Activated naive CD8-positive, alpha-beta T cell treated with anti-CD3 and anti-CD28 coated beads for 36 hours (primary cell): ENCODE measurements at places on chromosomes 16 and 17. TPM values are rescaled to one million over a fixed set of nuclear protein-coding genes. Genes with fewer than 3 reads are reported as not detected.

- no peak for DNase-seq
Observed at GRCh38 chr17:41456204-41456603, 11.0 kb downstream of the KRT32 start.

- DNase-seq: peak; percentile 45
Observed at GRCh38 chr17:30336369-30337171, 2.7 kb upstream of the TMIGD1 start.

DNA sequence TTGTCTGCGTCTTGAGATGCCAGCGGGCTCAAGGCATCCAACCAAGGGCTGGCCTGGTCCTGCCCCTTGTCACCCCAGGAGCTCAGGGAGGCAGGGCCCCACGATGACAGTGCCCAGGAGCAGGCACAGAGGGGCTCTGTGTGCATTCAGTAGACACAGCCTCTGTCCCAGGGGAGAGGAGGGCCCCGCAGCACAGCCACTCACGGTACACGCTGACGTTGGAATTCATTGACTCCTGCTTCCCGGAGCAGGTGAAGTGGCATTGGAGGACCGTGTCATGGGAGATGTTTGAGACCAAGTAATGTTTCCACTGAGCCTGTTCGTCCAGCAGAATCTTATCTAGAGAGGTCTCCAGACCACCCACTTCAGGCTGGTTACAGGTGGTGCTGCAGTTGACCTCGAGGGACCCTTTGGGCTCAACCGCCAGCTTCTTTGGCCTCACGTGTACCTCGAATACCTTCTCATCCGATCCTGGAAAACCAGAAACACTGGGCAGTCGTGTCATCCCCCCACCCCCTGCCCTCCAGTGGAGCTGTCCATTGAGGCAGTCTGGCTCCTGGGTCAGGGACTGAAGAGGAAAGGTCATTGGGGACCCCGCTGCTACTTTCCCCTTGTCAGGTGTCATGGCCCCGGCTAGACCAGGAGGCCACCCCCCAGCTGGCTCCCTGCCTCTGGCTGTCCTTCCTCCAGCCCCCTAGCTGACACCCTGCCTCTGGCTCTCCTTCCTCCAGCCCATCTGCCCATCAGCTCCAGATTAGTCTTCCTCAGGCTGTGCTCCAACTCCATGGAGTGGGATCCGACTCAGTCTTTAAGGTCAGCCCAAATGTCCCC lies 7.0 kb downstream of the PRR29 start:
- DNase-seq: no peak

Gene C17orf113
- 0.23 TPM for total RNA-seq

Gene AARS1
- total RNA-seq: 167 TPM

Gene FNDC8
- not detected for total RNA-seq
